KG1 (cell line): ENCODE measurements at places on chromosomes 1 and 21.

DNA sequence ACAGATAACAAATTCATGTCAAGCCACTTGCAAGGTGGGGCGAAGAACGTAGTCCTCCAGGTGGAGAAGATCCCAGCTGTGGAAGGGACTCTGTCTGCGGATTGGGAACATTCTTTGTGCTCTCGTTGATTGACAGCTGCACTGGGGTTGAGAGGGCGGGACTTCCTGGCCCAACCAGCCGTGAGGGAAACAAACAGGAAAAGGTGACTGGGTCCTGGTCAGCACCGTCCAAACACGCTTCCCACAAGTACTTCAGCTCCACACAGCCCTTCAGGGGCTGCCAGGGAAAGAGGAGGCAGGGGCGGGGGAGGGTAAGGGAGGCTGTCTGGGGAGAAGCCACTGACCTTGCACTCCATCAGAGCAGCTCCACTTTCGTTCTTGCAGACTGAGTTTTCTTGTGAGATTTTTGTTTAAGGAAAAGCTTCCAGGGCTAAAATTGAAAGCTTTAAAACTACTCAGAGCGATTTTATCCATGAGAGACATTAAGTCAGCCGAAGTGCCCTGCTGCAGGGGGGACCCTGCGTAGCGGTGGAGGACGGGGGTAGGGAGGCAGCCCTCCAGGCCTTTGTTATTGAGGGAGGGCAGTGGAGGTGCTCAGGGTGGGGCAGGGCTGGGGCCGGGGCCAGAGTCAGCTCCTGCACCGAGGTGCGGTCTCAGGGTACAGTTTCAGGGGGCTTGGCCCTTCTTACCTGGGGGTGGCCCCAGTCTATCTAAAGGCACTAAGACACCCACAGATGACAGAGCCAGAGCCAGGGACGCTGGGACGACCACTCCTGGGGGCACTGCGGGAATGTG is 21.6 kb upstream of the STUM start:
- DNase-seq: no peak

DNA sequence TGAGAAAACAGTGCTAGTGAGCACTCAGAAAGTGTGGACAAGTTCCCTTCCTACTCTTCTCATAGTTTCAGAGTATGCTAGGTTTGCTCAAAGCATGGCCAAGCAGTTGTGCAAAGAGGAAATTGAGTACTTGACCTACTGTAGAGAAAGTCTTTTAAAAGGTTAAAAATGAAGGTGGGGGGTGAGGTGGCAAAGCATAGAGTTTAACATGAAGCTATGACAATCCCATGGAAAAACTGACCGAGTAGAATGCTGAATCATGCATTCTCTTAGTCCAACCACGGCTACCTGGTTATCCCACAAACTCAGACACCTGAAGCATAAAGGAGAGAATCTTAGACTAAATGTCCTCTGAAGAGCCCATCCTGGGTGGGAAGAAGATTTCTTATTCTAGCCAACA is 79.9 kb downstream of the PTPN14 start:
- DNase-seq: no peak

DNA sequence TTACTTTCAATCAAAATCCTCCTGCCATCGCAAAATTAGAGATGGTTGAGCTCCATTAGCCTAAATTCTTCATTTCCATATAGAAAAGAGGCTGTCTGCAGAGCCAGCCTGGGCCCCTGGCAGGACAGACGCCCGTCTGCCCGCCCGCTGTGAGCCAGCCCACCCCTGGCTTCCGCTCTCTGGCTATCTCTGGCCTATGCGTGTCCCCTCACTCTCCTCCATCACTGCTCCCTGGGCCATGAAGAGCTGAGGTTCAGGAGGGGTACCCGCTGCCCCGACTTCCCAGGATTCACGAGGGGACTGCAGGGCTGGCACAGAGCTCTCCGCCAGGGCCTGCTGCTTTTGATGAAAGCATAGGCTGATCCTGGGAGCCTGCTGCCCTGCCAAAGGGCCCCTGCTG is 117.6 kb downstream of the CASZ1 start:
- no peak for DNase-seq

GRCh38 chr21:20999659-21000058 is 1.4 kb downstream of the NCAM2 start:
- DNase-seq: no peak

DNA sequence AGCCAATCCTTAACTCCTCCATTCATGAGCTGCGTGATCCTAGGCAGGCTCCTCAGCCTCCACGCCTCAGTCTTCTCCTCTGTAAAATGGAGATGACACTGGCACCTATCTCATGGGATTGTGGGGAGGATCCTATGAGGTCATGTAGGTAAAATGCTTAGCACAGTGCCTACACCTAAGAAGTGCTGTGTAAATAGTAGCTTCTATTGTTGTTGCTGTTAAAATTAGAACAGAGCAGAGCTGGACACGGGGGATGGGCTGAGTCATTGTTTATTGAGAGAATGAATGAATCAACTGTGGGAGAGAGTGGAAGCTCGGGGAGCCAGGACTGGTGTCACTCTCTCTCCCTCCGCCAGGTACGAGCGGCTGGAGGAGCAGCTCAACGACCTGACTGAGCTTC is 43.0 kb downstream of the TMCC2 start:
- DNase-seq: no peak
